ENCODE measurements at places on chromosomes 1 and 21. TPM values are rescaled to one million over a fixed set of nuclear protein-coding genes. Genes with fewer than 3 reads are reported as not detected.

DNA sequence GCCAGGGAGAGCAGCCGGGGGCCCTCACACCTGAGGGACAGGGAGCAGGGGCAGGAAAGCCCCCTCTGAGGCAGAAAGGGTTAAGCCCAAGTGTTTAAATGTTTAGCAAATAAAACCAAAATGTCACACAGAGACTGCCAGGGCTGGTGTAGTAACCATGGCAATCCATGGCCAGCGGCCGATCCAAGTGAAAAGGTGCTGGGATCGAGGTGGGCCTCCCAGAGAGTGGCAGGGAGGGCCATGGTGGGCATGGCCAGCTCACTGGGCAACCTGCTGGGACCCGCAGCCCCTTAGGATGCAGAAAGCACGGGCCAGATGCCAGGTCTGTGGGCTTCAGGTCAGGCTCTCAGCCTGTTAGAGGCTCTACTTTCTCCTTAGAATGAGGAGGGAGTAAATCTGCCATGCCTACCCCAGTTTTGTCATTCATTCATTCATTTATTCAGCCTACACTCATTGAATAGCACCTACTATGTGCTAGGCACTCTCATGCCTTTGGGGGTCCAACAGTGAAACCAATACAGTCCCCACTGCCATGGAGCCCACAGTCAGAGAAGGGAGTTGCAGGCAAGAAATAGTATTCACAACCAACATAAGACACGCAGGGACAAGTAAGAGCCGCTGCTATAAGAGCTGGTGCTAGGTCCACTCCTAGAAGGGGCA, 56.1 kb downstream of the KCNN3 start:
- no peak overlapping the region for H3K27ac ChIP-seq
- DNase-seq, result no peak
- no peak overlapping the region for H3K4me3 ChIP-seq
- H3K27me3 ChIP-seq, result peaks cover 76% of the 10 kb centered on the region
- no peaks in the 10 kb centered on the region for H3K36me3 ChIP-seq
- H3K4me1 ChIP-seq, result no peaks in the 10 kb centered on the region

Gene IGSF9
- total RNA-seq, result not detected

GRCh38 chr21:45300786-45301520, 13.3 kb upstream of the POFUT2 start:
- no peak overlapping the region for H3K4me3 ChIP-seq
- H3K36me3 ChIP-seq, result no peaks in the 10 kb centered on the region
- DNase-seq, result no peak
- H3K27me3 ChIP-seq, result no peaks in the 10 kb centered on the region
- no peak overlapping the region for H3K27ac ChIP-seq

Gene CCDC17
- total RNA-seq, result 0.56 TPM

Gene PGLYRP4
- not detected for total RNA-seq

DNA sequence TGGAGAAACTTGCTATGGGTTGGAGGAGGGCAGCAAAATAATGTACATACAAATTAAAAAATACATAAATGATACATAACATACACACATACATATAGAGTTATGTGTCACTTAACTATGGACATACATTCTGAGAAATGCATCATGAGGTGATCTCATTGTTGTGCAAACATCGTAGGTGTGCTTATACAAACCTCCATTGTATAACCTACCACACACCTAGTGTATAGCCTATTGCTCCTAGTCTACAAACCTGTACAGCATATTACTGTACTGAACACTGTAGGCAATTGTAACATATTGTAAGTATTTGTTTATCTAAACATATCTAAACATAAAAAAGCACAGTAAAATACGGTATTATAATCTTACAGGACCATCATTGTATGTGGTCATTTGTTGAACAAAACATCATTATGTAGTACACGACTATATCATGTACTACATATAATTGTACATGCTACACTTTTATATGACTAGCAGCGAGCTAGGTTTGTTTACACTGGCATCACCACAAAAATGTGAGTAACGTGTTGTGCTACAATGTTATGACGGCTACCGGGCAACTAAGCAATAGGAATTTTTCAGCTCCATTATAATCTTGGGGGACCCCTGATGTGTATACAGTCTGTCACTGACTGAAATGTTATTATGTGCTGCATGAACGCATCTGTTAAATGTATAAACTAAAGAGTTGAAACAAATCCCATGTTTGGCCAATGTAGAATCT, 35.5 kb downstream of the ITGB3BP start:
- DNase-seq, result peak; percentile 91
- no peak overlapping the region for H3K27ac ChIP-seq
- H3K4me1 ChIP-seq, result peaks cover 2% of the 10 kb centered on the region
- H3K27me3 ChIP-seq, result no peaks in the 10 kb centered on the region
- H3K36me3 ChIP-seq, result no peaks in the 10 kb centered on the region
- no peak overlapping the region for H3K4me3 ChIP-seq
